ENCODE measurements at places on chromosomes 3 and 15.

GRCh38 chr15:88727439-88727838 lies 75.8 kb upstream of the ACAN start:
- no peak for DNase-seq

DNA sequence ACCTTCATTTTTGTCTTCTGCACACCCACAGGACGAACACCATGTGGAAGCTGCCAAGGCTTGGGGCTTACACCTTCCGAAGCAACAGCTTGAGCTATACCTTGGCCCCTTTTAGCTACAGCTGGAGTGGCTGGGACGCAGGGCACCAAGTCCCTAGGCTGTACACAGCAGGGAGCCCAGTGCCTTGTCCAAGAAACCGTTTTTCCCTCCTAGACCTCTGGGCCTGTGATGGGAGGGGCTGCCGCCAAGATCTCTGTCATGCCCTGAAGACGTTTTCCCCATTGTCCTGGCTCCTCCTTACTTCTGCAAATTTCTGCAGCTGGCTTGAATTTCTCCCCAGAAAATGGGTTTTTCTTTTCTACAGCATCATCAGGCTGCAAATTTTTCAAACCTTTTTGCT lies 7.8 kb downstream of the CNTN4 start:
- no peak for DNase-seq

GRCh38 chr3:188900421-188900951 lies 271.3 kb upstream of the TPRG1 start:
- peak; percentile 43 for DNase-seq

DNA sequence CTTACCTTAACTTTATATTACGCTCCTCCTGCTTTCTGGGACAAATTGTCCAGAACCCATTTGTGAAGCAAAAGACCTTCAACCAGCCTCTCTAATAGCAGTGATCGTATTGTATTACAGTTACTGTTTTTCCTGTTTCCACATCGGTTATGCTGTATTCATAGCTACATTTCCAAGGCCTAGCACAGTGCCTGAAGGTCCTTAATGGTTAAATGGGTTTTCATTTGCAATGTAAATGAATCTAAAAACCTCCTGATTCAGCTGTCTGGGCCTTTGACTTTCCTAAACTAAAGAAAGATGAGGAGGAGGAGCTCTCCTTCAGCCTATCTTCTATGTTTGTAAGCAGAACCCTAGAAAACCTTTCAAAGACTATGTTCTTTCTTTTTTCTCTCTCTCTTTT lies 99.1 kb downstream of the LRRC28 start:
- no peak for DNase-seq

DNA sequence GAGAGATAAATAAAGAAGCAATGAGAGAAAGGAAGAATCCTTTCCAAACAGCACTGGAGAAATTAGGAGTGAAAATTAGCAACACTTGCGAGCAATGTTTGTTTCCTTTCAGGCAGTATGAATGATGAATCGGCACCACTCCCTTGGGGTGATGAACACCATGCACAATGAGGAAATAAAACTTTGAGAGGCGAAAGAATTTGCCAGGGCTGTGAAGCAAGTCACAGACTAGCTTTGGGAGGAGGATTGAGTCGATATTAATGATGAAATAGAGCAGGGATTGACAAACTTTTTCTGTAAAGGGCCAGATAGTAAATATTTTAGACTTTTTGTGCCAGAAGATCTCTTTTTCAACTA lies 237.7 kb downstream of the AGBL1 start:
- DNase-seq = no peak

DNA sequence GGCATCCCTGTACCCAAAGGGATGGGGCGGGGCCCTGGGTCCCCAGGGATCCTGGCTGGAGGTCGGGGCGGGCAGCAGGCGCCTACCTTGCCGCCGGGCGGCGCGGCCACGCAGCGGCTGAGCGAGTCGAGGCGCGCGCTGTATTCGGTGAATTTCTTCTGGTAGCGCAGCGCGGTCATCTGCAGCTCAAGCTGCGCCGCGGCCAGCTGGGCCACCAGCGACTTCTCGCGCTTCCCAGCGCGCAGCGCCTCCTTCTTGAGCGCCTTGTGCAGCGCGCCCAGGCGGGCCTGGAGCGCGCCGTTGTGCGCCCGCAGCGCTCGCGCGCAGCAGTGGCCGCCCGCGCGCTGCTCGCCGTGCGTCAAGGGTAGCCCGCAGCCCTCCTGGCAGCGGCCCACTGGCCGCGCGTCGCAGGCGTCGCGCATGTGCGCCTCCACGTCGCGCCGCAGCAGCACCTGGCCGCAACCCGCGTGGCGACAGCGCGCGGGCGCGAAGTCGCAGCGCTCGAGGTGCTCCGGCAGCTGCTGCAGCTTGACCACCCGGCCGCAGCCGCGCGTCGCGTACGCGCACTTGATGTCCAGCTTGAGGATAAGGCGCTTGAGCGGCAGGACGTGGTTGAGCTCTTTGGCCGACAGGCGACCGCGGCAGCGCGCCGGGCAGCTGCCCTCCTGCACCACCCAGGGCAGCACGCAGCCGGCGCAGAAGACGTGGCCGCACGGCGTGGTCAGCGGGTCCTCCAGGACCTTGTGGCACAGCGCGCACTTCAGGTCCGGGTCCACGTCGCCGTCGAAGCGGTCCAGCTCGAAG lies 522 bp downstream of the PDZRN3 start:
- peak; percentile 67 for DNase-seq

GRCh38 chr3:196995027-196995426 lies 26.4 kb upstream of the PIGZ start:
- no peak for DNase-seq

DNA sequence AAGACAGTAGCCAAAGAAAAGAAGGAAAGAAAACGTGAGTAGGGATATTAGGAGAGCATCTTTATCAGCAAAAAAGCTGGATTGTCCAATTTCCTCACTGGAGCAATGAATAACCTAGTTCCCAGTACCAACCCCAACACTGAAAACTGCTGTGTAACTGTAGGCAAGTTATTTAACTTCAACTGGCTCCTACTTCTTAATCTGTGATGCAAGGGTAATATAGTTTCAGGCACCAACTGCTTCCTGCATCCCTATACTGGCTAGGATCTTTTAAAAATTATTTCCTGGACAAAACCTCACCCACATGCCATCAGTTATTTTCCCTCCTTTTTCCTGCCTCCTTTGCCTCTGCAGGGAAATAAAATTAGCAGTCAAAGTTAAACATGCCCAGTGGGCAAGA lies 59.6 kb downstream of the ZBTB20 start:
- no peak for DNase-seq

DNA sequence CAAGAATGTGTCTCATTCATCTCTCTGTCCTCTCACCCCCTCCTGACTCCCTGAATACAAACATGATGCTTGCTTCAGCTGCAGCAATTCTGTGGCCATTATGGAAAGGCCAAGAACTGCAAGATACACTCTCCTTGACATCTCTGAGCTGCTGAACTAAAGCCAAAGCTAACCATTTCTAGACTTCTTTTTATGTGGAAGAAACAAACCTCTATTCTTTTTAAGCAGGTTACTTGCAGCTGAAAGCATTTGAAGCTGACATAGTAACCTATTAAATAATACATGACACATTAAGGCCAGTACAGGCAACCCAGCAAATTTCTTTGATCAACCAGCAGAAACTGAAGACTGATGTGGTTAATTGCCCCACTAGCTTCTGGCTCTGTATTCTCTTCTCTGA lies 17.5 kb downstream of the FHIT start:
- DNase-seq = no peak

- DNase-seq = peak; percentile 77
These were observed at the start of gene CCDC80 for GRCh38 chr3:112640930-112641801. Gene CCDC80, minus strand, starts transcription at chr3:112641143. Its CDS starts 1,238 bp downstream, at chr3:112639905.

DNA sequence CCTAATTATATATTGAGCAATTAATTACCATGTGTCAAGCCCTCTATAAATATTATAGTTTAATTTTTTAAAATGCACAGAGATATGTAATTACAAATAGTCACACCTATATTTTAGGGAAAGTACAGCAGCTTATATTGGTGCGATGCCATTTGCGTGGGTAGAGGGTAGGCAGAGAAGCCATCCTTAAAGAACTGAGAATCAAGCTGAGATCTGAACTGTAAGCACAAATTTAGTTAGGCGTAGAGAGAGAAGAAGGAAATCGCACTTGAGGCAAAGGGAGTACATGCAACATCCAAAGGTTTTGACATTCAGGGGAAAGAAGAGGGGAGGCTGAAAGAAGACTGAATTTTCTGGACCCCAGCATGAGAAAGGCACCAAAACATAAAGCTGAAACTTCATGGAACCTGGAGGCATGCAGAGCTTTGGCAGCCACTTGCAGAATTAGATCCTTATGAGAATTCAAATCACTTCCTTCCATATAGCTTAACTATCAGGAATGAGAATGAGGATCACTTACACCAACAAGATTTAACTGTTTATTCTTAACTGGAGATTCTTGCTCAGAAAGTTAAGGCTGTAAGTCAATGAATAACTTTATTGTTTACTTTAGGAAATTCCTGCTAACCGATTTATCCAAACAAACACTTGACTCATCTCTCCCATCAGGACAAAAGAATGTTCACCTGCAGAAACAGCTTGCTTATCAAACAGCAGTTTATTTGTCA lies 114.3 kb downstream of the TGFBR2 start:
- DNase-seq = peak; percentile 51

- peak; percentile 59 for DNase-seq
These were observed 62.4 kb downstream of the MBNL1 start for GRCh38 chr3:152331018-152331541.

DNA sequence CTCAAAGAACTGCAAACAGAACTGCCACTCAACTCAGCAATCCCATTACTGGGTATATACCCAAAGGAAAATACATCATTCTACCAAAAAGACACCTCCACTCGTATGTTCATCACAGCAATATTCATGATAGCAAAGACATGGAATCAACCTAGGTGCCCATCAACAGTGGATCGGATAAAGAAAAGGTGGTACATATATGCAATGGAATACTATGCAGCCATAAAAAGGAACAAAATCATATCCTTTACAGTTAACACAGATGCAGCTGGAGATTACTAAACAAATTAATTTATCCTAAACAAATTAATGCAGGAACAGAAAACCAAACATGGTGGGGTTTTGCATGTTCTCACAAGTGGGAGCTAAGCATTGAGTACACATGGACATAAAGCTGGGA lies 27.3 kb downstream of the MGLL start:
- no peak for DNase-seq

DNA sequence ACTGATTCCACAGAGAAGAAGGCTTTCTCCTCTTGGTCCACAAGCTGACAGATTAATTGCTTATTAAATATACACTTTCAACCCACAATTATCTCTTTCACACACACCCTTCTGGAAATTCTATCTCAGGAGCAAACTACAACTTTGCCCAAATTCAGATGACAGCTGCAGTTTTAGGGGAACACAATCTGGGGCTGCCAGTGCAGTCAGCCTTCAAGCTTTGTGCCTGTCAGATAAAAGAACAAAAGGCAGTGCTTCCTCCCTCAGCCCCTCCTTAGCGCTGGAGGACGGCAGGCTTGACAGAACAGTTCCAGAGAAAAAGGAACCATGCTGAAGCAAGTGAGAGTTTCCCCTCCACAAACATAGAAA lies 99.6 kb downstream of the TMCC1 start:
- no peak for DNase-seq
